ENCODE measurements at places on chromosomes 3 and 15. TPM values are rescaled to one million over a fixed set of nuclear protein-coding genes. Genes with fewer than 3 reads are reported as not detected.

DNA sequence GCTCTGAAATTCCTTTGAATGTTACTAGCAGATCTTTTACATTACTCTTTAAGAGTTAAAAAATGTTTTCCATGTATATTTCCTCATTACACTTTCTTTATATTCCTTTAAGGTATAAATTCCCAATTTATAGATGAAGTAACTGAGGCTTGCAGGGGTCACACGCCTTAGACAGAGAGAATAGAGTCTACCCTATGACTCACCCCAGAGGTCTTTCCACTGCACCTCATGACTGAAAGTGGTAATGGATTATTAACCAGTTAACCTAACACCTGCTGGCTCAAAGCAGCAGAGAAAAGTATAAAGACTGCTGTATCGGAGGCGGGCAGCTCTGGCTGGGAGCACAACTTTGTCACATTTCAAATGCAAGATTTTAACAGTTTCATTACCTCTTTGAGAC lies 37.7 kb downstream of the LDHAL6B start:
- H3K27ac ChIP-seq, result no peak overlapping the region
- H3K27me3 ChIP-seq, result no peaks in the 10 kb centered on the region

DNA sequence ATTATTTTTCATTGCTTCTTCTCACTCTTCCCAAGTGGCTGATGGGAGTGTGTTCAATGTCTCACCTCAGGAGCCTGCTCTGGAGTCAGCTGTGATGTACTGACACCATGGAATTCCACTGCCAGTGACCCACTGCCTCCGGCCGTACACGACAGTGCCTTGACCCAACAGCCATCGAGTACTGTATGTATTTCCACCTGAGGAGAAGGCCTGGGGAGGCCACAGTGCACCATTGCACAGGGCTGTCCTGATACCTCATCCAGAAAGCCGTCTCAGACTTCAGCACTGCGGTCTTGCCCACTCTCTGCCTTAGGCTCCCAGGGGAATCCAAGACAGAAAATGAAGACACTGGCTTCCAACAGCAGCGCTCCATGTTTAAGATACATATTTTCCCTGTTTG lies 51.4 kb upstream of the EIF1B start:
- H3K36me3 ChIP-seq, result no peaks in the 10 kb centered on the region
- no peaks in the 10 kb centered on the region for H3K27me3 ChIP-seq

GRCh38 chr15:40782609-40783227 lies 12.9 kb downstream of the C15orf62 start:
- H3K4me3 ChIP-seq, result no peak overlapping the region
- H3K36me3 ChIP-seq, result peaks cover 23% of the 10 kb centered on the region

Gene BCL2A1
- total RNA-seq, result 34.4 TPM

Gene GASK1A
- total RNA-seq, result 1.9 TPM

Gene CPEB1
- 0.44 TPM for total RNA-seq
